ENCODE measurements at places on chromosomes 3 and 15.
A peak's percentile ranks its signal among the peaks of the same experiment; 100 is the strongest.

- no peak for DNase-seq
Measured at GRCh38 chr15:81411969-81412633, 38.1 kb upstream of the TMC3 start.

DNA sequence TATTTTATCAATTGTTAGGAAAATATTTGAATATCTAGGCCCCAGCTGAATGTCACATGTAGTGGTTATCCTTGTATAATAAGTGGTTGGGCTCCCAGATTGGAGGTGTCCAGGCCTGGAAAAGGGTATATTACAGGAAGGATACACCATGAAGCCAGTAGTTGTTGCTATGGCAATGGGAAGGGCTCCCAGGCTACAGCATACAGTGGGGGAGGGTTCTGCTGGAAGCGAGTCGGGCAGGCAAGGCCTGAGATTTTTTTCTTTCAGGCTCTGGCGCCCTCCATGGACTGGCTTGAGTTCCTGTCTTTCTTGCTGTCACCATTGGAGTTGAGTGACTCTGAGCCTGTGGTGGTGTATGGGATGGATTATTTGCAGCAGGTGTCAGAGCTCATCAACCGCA lies 8.9 kb downstream of the ECE2 start:
- DNase-seq, result no peak

- DNase-seq, result no peak
Measured at GRCh38 chr15:80953953-80954778, 35.5 kb downstream of the MESD start.

GRCh38 chr3:43461345-43461744 lies 160.5 kb downstream of the ANO10 start:
- no peak for DNase-seq

- no peak for DNase-seq
Measured at GRCh38 chr3:111915905-111916304, 56.8 kb downstream of the PHLDB2 start.

GRCh38 chr3:72401005-72401545 lies 447.2 kb downstream of the SHQ1 start:
- DNase-seq, result no peak

- DNase-seq, result peak; percentile 30
Measured at GRCh38 chr3:52245322-52246263, at the start of gene PPM1M. TSS of gene PPM1M (plus strand) at chr3:52245759. CDS start at chr3:52245825, 66 bp downstream.

DNA sequence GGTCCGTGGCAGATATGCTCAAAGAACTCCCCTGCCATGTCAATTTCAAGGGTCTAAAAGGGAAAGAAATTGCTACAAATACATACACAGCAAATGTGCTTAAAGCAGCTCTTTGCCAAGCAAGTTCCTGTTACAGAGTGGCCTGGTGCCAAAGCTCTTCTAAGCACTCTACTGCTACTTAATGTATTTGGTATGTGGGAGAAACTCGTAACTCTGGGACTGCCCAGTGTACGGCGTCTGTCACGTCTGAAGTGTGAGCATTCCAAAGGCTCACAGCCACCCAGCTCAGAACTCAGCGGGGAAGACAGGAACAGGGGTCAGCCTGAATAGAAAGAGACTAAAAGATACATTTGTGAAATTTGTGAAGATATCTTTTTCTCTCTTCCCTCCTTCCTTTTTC lies 54.6 kb downstream of the RBMS3 start:
- DNase-seq, result no peak

DNA sequence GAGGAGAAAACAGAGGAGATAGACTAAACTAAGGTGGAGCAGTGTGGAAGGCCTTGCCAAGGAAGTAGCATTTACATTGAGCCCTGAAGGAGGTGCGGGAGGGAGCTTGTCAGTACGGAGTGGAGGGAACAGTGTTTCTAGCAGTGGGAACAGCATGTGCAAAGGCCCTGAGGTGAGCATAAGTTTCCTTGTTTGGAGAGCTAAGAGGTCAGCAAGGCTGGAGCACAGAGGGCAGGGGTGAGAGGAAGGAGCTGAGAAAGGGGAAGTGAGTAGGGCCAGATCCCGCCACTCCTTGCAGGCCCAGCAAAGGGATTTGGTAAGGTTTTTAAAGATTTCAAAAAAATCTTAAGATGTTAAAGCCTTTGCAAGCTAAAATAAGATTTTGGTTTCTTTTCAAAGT lies 70.1 kb downstream of the HMCES start:
- no peak for DNase-seq

GRCh38 chr3:8627201-8627940 lies 17.2 kb downstream of the SSUH2 start:
- DNase-seq, result no peak

DNA sequence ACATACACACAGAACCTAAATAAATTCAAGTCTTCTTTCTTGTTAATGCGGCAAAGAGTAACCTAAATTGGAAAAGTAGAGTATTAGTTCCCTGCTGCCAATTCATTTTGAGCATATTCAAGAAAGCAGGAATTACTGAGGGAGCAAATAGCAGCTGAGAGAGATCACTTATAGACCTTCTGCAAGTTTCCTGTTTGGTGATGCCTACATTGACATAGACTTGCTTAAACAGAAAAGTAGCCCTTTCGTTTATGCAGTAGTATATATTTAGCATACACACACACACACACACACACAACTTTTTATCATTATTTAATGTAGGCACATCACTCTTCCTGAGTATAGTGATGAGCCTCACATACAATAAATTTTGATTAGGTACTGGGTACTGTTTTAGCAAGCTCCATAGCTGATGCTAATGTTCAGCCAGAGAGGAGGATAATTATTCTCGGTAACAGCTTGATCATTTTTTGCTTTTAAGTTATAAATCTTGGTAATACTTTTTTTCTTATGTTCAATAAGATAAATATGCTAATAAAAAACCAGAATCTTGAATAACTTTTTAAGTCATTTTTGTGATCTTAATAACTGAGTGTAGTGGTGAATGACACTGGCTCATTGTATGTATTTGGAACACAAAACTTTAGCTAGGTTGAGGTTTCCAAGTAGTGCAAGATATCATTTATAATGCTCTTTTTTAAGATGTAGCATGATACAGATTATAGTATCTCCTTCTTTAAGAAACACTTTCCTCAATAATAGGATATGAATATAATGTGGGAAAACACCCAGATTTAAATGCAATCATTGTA lies 174.7 kb downstream of the MBNL1 start:
- DNase-seq, result no peak

- no peak for DNase-seq
Measured at GRCh38 chr15:51536965-51537574, 85.5 kb downstream of the DMXL2 start.

DNA sequence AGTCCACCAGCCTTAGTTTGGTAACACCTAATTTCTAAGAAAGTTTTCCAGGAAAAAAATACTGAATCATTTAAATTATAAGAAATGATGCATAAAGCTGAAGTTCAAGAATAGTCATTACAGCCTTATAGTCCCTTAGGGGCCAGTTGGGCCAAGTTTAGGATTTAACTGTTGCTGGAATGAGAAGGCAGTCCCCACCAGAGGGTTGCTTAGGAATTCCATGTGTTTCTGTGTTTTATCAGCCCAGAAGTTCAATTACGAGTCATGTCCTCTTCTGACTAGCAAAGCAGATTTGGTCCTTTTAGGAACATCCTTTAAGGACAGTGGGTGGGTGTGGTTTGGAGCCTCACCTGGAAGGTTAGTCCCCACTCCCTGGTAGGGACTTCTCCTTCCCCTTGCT lies 57.0 kb upstream of the NR2E3 start:
- no peak for DNase-seq

GRCh38 chr3:11613319-11613718 lies 30.4 kb downstream of the VGLL4 start:
- no peak for DNase-seq

DNA sequence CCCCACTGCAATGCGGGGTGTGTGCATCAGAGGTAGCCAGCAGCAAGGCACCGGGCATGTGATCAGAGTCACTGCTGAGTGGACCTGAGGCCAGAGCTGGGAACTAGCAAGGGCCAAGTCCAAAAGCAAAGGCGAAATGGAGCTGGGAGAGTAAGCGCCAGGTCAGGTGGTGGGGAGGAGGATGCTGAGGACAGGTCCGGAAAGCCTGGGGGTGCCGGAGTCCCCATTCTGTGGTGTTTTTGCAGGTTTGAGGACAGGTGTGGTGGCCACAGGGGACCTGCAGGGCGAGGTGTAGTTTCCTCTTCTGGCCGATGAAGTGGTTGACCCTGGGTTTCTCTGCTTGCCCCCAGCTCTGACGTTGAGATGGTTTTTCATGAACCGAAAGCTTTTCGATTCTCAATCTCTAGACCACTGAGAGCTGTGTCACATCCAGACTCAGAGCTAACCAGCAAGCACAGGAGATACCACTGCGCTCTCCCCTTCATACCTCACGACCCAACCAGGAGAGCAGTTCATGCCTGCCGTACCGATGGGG lies 35.0 kb upstream of the HES1 start:
- DNase-seq, result no peak

DNA sequence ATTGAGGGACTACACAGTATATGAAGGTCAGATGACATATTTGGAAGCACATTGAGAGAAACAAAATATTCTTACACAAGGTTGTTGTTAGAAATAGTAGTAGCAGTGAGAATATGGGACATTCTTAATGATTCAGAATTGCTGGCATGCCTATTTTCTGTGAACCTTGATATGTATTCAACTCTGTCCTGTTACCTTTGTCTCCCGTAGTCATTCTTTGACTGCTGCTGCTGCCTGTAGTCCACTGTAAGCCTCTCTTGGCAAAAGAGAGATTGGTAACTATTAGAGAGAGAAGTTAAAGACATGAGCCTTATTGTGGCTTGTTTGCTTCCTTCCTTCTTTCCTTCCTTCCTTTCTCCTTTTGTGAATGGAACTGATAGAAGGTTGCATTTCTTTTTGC lies 64.5 kb downstream of the TCF12 start:
- DNase-seq, result no peak

GRCh38 chr15:57312318-57313133 lies 63.8 kb upstream of the CGNL1 start:
- no peak for DNase-seq

GRCh38 chr3:60080648-60081047 lies 1030.8 kb upstream of the CFAP20DC start:
- DNase-seq, result no peak

DNA sequence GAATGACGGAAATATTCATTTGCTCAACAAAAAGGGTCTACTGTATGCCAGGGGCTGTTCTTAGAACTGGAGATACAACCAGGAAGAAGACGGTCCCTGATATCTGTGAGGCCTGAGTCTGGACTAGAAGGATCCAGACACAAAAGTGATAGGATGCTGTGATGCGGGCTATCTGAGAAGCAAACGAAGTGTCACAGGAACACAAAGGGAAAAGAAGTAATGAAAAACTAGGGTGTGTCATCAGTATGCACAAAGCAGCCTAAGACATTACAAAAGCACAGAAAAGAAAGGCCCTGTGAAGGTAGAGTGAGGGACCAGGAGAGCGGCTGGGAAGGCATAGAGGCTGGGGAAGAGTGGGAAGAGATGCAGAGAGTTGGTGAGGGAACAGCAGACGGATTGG lies 63.3 kb upstream of the C3orf80 start:
- no peak for DNase-seq

DNA sequence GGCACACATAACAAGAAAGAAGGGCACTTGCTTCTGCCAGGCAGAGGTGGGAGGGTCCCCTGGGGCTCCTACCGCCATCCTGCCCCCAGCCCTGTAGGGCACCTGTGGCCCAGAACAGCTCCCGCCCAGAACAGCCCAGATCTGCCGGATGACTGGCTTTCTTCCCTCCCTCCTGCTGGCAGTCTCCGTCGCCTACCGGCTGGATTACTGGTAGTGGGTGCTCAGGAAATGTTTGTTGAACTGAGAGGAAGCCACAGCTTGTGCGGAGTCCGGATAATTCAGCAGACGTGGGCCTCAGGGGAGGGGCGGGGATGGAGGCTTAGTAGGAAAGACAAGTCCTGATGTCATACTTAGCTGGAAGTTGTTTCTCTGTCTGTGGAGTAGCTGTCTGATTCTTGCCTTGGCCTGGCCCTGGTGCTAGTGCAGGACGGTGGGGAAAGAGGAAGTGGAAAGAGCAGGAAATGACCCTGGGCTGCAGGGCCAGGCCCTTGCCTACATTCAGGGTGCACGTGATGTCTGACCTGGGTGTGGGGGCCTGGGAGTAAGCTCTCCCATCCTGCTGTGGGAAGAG lies 6.7 kb downstream of the CCDC9B start:
- no peak for DNase-seq

- no peak for DNase-seq
Measured at GRCh38 chr15:63506537-63507035, 2.2 kb downstream of the USP3 start.

- DNase-seq, result no peak
Measured at GRCh38 chr15:84831613-84832012, 14.5 kb downstream of the ALPK3 start.

- DNase-seq, result no peak
Measured at GRCh38 chr15:99403597-99403996, 152.3 kb downstream of the LRRC28 start.

- no peak for DNase-seq
Measured at GRCh38 chr3:172513488-172513887, 9.7 kb downstream of the TNFSF10 start.

DNA sequence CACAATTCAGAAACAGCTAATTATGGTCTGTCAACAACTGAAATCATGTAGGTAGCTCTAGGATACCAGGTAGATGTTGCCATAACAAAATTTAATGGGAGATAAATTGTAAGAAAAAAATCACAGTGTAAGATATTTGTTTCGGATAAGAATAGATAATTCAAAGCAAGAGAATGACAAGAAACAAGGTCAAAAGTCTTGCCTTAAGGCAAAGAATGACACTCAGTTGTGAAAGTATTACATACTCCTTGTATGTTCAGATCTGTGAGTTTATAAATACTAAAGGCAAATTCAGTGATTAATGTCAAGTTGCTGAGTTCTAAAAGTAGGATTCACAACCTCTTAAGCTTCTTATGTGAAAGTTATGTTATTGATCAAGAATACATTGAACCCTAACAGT lies 772.2 kb upstream of the SGO1 start:
- DNase-seq, result no peak

- no peak for DNase-seq
Measured at GRCh38 chr3:86481031-86481430, 509.9 kb downstream of the VGLL3 start.

DNA sequence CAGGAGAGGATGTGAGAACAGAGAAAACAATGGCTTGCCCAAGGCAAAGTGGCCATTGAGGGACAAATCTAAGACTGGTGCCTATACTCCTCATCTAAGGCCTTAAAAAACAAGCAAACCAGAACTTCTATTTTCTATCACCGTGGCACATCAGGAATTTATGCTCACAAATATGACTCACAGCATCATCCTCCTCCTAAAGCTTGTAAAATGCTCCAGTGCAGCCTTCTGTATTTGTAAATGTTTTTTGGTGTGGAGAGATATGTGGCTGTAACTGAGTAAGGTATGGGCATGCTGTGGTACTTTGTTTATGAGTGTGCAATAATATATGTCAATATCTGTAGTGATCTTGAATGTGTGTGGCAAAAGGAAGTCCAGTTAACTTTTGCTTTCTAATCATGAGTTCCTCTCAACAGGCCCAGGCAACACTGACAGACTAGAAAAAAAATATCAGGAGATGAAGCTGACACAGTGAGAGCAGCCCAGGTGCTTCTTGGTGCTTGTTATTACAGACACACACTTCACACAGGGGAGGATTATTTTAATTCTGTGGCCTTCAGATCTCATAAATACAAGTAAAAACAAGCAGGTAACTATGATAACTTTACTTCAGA lies 60.3 kb downstream of the CTNNB1 start:
- no peak for DNase-seq
